T-helper 1 cell (primary cell): ENCODE measurements at places on chromosomes 5 and 9.

- DNase-seq, result no peak
These were observed 131.3 kb upstream of the ABCA1 start for GRCh38 chr9:105059252-105059651.

- no peak for DNase-seq
These were observed 112.7 kb upstream of the SPRY4 start for GRCh38 chr5:142437563-142437962.

DNA sequence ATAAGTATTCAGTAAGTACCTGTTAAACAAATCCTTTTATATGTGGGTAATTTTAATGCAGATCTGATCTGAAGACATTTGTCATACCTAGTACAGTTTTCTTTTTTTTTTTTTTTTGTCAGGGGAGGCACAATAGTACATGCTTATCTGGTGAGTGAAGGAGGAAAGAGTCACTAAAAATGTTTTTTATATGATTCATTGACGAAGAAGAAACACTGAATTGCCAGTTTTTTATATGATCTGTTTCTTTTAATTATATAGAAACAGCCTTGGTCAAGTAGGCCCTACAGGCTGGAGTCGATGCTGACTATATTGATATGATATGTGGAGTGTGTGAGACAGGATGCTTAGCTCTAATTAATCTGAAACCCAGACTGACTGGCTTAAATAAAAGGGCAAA is 315.2 kb downstream of the PSAT1 start:
- no peak for DNase-seq

- no peak for DNase-seq
These were observed 185.6 kb downstream of the DMAC1 start for GRCh38 chr9:7613931-7614330.

DNA sequence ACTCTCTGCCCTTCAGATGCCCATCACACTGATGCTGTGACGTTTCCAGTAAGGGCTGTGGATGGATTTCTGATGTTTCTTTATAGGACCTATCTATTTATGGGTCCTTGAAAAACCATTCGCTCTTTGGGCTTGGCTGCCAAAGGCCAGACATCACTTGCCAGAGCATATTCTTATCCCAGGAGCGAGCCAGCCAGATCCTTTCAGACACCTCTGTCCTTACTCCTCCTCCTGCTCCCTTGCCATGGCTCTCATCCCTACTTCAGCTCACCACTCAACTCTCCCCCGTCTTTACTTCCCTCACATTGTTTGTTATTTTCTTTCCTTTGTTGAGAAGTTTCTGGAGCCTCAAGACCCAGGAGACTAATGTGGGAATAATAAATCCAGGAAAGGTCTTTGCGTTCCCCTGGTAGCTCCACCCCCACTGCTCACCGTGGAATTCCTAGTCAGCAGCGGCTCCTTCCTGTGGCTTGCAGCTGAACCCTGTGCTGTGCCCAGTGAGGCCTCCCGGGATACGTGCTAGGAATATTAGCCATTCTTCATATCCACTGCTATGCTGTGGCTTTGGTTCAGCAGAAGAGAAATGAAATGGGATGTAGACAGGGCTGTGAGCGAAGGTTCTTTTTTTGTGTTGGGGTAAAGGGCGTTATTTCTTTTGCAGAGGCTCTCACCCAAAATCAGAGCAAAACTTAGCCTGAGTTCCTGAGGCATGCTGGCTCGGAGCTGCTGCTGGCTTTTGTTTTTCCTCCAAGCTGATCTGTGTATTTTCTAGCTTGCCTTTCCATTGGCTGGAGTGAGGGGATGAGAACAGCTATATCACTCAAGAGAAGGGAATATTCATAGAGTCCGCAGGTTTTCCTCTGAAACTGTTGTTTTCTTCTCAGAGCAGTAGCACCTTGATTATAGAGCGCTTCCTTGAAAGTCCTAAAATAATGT is 171.1 kb downstream of the SAXO1 start:
- no peak for DNase-seq

DNA sequence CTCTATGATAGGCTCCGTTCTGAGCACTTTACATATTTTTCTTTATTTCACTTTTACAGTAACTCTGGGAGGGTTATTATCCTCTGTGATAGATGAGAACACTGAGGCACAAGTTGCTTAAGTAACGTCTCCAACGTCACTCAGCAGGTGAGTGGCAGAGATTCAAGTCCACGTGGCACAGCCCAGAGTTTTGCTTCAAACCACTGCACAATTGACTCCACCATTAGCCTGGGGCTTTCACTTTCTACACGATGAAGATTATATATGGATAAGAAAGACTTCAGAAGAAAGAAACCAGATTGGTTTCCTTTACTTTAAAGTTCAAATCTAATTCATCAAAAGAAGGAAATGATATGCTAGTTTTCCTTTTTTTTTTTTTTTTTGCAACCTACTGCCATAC is 245.9 kb downstream of the SYK start:
- peak; percentile 83 for DNase-seq

GRCh38 chr9:14750821-14751220 is 28.3 kb upstream of the CER1 start:
- DNase-seq, result no peak

DNA sequence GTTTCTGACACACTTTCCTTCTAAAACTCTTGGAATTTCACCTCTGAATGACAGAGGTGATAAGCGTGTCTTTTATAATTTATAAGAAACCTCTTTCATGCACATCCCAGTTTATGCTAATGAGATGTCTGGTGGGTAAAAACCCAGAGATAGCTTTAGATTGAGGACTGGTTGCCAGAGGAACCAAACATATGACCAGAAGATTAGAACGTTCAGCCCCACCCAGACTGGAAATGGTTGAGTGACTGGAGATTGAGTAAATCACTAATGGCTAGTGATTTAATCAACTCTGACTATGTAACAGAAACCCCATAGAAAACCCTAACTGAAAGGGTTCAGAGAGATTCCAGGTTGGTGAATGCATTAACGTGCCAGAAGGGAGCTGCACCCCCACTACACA is 69.2 kb downstream of the CDH18 start:
- no peak for DNase-seq

GRCh38 chr9:126494746-126495145 is 119.0 kb upstream of the LMX1B start:
- DNase-seq, result no peak

GRCh38 chr5:28275931-28276330 is 1237.5 kb upstream of the CDH9 start:
- DNase-seq, result no peak

- DNase-seq, result no peak
These were observed 41.1 kb downstream of the NDUFS4 start for GRCh38 chr5:53601570-53601969.

DNA sequence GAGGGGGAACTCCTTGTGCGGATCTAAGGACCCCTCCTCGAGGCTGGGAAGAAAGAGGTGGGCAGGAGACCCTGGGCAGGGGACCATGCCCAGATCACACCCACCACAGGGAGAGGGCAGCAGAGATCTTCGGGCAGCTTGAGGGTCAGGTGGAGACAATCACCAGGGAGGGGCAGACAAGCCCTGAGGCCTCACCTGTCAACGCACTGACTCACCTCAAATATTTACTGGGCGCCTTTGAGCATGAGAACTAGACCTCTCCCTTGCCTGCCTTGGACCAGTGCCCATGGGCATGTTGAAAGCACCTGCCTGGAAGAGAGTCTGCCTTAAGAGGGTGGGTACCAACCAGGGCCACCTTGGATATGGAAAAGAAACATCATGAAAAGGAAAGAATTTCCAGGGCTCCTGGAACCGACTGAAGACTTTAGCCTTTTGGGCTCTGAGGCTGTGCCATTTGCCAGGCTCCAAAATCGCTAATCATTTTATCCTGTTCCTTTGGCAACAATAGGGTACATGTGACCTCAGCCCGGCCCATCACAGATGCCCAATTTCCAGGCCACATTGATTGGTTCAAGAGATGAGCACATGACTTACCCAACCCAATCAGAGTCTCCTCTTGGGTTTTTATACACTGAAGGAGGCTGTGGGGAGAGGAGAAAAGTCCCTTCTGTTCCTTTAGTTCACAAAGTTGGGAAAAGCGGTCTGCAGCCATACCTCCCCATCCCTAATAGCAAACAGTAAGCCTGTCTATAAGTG is 10.4 kb upstream of the SPINK4 start:
- DNase-seq, result no peak

DNA sequence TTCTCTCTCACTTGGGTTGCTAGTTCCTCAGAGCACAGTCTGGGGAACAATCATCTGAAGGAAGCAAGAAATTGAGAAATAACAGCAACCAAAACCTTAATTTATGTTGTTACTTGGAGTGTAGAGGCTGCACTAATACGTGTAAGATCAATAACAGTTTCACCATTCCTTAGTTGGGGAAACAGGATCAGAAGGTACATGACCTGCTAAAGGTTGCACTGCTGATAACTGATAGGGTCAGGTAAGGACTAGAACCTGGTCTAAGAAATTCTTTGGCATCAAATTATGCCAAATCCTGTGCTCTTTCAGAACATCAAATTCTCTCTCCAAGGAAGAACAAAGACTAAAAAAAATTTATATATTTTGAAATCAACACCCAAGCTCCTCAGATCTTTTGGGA is 278.6 kb upstream of the C9orf72 start:
- DNase-seq, result no peak

DNA sequence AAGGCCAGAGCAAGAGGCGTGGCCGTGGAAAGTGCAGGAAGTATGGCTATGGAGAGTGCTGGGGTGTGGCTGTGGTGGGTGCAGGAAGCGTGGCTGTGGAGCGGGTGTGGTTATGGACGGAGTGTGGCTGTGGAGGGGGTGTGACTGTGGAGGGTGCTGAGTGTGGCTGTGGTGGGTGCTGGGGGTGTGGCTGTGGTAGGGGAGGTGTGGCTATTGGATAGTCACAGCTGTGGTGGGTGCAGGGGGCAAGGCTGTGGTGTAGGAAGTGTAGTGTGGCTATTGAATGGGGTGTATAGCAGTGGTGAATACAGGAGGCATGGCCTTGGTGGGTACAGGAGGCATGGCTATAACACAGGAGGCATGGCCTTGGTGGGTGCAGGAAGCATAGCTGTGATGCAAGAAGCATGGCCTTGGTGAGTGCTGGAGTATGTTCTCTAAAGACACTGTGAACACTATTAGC is 40.8 kb upstream of the SPATA31C2 start:
- peak; percentile 56 for DNase-seq

DNA sequence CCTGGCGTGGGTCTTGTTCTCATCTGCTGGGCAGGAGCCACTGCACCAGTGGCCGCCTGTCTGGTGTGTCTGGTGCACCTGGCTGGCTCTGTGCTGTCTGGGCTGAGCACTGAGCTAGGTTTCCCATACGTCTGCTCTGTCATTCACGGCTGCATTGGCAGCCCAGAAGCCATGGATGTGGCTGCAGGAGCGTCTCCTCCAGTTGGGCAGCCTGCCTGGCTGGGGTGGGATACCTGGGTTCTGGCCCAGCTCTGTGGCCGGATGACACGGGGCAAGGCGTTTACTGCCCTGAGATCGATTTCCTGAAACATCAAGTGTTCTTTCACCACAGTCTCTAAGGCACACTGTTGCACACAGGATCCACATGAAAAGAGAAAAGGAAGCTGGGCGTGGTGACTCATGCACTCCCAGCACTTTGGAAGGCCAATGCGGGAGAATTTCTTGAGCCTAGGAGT is 25.5 kb upstream of the SLC25A51 start:
- DNase-seq, result no peak
